C1 segment of cervical spinal cord (tissue), 14 donors: ENCODE measurements at places on chromosomes 12 and 14.
A peak's percentile ranks its signal among the peaks of the same experiment; 100 is the strongest.

DNA sequence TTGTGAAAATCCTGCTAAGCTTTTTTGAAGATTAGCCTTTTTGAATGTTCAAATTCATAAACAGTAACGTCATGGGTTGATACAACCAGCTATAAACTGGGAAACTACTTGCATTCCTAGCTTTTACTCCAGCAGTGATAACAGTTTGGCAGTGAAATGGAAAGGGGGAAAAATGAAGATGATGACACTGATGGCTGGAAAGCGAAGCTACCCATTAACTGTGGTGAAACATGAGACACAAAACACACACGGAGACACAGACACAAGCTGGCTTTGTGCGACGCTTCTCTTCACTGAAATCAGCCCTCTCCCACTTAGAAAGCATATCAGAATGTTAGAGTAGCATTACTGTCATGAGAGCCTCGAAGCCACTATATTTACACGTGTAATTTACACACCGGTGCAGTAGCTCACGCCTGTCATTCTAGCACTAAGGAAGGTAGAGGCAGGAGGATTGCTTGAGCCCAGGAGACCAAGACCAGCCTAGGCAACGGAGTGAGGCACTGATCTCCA is 15.7 kb downstream of the VPS37B start:
- DNase-seq: no peak

DNA sequence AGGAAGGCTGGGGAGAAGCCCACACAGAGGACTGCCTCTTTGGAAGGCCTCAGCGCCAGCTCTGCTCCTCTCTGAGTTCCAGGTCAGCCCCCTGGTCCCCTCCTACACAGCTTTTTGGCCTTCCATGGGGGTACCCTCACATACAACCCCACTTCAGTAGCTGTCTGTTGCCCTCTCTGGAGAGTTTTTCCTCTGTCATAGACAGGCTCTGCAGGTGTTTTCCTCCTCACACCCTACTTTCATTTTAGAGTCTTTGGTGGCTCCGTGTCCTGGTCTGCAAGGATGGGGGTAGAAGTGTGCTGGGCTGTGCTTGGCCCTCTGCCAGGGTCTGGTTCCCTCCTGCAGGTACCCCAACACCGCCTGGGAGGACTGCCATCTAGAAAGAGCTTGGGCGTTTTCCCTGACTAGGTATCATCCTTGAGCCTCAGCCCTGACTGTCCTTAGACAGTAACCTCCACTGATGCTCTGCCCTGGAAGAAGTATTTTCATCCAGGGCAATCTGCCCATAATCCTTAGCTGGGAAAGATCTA is 15.1 kb downstream of the ZDHHC22 start:
- no peak for DNase-seq

- DNase-seq: no peak
Measured at GRCh38 chr12:97560350-97560749, 97.7 kb downstream of the RMST start.

DNA sequence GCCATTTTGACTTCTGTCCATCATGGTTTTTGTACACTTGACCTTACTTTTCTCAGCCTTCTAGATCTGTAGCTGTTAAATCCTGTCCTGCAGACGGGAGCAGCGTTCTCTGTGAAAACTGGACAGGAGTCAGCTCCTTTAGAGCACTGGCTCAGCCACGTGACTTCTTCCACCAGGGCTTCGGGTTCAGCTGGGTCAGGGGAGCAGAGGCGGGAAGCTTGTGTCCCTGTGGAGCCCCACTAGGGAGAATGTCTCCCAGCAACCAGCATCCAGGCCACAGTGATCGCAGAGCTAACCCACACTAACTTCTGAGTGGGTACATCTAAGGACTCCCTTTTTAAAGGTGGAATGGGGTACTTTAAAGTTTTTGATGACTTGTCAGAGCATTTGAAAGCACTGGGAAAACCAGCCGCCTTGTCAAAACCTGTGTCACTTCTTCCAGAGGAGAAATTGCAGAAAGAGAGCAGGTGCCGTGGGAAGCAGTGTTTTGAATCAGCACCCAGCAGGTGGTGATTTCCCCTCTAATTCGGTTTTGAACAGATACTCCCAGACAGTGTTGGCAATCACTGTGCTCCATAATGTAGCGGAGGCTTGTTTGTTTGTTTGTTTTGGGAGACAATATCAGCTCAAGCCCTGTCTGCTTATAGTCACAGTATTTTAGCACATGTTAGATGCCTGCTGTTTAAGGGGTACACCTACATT is 17.9 kb downstream of the DERA start:
- peak; percentile 10 for DNase-seq

DNA sequence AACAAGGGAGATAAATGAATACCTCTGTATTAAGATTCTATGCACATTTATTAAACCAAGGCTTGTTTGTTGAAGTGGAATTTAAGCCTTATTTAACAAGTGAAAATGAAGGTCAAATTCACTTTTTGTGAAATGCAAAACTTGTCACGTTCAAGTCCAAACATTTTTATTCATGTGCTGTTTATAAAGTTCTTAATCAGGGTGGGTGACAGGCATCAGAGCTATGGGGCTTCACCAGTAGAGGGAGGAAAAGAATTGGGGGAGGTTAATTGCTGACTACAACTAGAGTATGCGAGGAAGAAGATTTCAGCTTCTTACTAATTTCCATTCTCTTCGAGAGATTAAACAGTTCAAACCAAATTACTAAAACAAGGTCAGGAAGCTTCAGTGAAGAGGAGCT is 9.7 kb downstream of the MOK start:
- DNase-seq: no peak

DNA sequence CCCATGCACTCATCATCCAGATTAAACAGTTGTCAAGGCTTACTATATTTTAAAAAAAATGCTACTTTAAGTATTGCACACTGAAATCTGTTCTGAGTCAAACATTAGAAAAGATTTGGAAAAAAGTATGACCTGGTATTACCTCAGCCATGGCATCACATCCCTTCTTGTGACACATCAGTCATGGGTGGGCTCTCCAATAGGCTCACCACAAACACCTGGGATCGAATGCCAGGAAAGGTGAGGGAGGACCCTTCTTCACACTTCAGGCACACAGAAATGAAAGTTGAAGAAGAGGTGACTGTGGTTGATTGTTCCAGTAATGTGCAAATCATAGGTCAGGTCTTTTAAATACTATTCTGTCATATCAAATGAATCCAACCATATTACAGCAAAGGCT is 36.6 kb upstream of the GZMB start:
- DNase-seq: no peak

- DNase-seq: no peak
Measured at GRCh38 chr12:111546758-111547383, 52.2 kb downstream of the ATXN2 start.

GRCh38 chr14:21631084-21631483 is 3.7 kb downstream of the OR10G2 start:
- DNase-seq: no peak

- DNase-seq: no peak
Measured at GRCh38 chr12:27343255-27344000, 10.8 kb downstream of the BMAL2 start.

DNA sequence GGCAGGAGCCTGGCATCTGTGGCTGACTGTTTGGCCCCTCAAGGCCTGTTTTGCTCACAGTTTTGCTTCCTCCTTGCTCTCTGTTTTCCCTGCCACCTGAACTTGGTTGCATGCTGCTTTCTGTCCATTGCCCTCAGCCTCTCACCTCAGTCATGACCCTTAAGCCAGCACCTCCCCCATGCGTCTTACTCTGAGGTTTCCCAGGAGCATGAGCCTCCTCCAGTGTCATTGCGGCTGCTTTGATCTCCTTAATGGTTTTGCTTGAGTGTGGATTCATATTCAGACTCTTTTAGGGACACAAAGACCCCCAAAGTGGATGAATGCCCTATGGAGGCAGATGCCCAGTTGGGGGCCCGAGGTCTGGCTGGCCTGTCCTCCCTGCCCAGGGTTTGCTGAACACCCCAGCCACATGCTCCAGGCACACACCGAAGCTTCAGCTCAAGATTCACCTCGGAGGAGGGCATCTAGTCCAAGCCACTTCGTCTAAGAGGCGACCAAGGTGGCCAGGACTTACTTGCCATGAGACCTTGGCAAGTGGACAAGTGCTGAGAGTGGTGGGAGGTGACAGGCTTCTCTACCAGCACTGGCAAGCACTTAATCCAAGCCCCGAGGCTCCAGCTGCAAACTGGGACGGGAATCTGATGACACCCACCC is 95.4 kb upstream of the DIO3 start:
- no peak for DNase-seq

GRCh38 chr12:108727868-108728735 is 3.2 kb downstream of the CORO1C start:
- DNase-seq: no peak

DNA sequence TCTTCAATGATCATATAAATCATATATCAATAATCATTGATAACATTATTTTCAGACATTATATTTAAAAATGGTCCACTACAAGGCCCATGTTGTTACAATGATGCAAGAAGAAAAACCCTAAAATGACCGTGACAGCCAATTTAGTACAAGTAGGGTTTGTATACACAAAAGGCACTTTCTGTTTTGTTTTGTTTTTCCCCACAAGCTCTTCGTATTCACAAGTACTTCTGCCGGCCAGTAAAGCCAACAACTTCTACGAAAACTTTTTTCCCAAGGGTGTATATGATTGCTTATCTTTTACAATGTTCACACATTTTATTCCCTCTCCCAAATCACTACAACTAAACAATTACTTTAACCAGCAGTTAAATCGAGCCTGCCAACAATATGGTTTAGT is 9.6 kb downstream of the PTPRB start:
- no peak for DNase-seq

- no peak for DNase-seq
Measured at GRCh38 chr14:30958555-30959407, 66.7 kb upstream of the AP4S1 start.

GRCh38 chr12:25677232-25677937 is 124.3 kb upstream of the LMNTD1 start:
- no peak for DNase-seq

- no peak for DNase-seq
Measured at GRCh38 chr14:95511687-95512086, 4.8 kb downstream of the SYNE3 start.

DNA sequence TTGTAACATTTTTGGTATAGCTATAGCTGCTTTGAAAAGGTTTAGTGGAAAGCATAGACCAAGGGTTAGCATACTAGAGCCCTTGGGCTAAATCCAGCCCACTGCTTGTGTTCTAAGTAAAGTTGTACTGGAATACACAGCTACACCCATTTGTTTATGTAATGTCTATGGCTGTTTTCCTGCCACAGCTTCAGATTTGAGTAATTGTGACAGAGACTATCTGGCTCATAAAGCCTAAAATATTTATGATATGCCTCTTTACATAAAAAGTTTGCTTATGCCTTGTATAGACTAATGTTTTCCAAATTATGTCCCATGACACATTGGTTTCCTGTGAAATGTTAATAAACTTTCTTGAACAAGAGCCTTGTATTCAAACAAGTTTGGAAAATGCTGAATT is 234.8 kb upstream of the ATP2B1 start:
- no peak for DNase-seq

DNA sequence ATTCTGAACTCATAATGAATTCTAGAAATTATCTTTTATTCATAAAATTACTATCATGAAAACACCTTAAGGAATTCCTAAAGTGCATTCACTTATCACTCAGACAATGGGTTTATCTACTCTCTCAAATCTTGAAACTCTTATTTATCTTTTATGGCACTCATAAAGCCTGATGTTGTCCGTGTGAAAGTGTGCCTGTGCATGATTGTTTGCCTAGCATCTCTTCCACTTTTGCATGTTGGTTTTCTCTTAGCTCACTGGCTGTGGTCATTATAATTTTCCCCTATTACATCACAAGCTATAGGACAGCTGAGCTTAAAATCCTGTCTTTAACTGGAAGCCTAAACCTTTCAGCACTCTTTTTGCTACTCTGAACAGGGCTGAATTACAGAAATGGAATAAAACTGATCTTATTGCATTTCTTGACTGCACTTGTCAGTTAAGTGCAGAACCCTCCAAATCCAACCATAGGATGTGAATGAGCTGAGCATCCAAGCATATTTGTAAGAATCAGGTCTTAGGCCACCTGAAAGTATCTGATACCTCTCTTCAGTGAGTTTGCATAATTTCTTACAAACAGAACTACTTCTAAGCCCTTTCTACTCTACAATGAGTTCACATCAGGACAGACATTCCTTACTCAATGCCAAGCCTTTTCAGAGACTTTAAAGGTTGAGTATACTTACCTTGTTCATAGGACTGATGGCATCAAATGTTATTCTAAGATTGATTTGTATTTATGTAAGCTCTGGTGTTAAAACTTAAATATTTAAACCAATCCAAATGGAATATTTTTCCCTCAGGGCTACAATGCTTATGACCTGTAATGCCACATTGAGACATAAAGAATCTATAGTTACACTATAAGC is 221.2 kb upstream of the KITLG start:
- no peak for DNase-seq
